ENCODE measurements at places on chromosomes 4 and X.

DNA sequence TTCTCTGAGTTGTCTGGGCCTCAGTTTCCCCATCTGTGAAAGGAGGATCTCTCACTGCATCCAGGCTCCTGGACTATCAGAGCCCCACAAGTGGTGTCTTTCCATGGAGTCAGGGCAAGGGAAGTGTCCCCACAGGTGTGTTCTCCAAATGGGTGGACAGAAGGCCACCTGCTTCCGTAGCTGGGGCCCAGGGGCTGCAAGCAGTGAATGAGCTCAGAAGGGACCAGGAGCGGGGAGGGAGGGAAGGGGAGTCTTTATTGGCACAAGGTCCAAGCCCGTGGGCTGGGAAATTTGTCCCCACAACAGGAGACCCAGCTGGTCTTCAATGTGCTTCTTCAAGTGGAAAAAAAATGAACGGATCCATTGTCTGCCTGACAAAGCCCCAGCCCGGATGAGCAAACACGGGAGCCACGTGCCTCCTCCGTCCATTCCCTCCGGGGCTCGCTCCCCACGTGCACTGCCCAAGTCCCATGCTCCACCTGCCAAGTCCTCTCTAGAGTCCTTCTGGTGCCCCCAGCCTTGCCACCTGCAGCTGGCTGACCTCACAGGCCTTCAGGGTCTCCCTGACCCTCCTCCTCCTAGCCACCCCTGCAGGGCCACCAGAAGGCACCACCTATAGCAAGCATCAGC lies 72.0 kb downstream of the JAKMIP1 start:
- DNase-seq, result no peak

DNA sequence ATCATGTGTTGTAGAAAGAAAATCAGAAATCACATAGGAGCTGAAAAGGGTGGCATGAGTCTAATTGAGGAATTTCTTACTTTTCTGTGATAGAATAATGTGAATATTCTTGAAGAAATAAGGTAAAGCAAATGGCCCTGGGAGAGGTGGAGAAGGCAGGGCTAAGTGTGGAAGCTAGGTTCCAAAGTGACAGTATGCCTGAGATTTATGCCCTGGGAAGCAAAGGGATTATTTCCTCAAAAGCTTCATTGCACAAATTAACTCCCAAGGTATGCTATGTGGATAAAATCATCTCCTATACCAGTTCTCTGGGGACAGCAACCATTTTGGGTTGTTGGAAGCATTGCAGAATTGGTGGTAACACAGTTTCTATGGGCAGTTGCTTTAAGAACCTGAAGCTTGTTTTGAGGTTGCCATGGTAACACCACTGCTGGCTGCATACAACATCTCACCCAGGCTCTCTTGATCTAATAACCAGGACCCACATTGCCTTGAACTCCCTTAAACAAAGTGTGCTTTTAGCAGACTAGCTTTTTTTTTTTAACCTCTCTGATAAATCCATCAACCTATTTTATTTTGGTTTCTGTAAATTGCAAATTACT lies 21.0 kb downstream of the MAOA start:
- no peak for DNase-seq

DNA sequence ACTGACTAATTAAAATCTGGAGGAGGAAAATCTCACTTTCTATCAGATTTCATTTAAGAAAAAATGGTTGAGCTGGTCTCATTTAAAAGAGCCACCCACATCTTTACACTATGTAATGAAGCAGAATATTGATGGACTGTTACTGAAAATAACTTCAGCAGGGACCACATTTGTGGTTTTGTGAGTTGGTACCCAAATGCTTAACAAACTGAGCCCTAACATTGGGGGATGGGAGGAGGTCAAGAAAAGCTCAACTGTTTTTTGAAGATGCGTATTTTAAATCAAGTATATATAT lies 30.1 kb downstream of the HOPX start:
- DNase-seq, result no peak

- no peak for DNase-seq
Measured at GRCh38 chr4:157300701-157301100, 80.2 kb downstream of the GRIA2 start.

- DNase-seq, result no peak
Measured at GRCh38 chr4:109195646-109196045, 106.8 kb downstream of the COL25A1 start.

DNA sequence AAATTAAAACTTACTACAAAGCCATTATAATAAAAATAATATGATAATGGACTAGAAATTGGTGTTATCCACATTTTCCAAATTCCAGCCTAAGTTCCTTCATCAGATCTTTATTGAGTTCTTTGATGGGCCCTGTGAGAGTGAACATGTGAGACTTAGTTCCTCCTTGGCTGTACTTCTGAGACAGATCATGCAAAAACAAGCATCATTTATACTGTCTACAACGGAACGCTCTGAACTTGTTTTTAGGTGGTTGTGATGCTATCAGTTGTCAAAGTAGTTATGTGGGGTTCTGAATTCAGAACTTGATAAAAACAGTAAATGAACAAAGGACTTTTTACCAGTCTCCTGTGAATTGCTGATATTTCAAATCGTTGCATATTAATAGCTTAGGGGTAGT lies 48.9 kb downstream of the JADE3 start:
- DNase-seq, result no peak

- no peak for DNase-seq
Measured at GRCh38 chr4:69910016-69910782, 20.7 kb upstream of the CSN1S1 start.

- no peak for DNase-seq
Measured at GRCh38 chr4:176508780-176509331, 189.1 kb downstream of the SPCS3 start.

DNA sequence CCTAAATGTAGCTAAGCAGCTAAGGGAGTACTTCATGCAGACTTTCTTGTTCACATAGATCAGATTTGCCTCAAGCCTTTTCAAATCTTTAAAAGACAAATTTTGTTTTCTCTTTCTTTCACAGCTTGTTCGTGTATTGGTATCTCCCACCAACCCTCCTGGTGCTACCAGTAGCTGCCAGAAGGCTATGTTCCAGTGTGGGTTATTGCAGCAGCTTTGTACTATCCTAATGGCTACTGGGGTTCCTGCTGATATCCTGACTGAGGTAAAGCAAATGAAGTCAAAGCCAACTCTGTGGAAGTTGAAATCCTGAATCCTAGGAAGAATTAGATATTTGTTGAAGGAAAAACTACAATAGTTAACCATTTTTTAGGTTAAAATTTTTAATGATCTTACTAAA lies 62.6 kb downstream of the USO1 start:
- no peak for DNase-seq

GRCh38 chrX:12954376-12954775 lies 20.5 kb upstream of the TMSB4X start:
- no peak for DNase-seq

GRCh38 chrX:952816-953215 lies 259.6 kb downstream of the CRLF2 start:
- DNase-seq, result no peak

GRCh38 chr4:142598132-142598531 lies 248.0 kb downstream of the INPP4B start:
- DNase-seq, result no peak

DNA sequence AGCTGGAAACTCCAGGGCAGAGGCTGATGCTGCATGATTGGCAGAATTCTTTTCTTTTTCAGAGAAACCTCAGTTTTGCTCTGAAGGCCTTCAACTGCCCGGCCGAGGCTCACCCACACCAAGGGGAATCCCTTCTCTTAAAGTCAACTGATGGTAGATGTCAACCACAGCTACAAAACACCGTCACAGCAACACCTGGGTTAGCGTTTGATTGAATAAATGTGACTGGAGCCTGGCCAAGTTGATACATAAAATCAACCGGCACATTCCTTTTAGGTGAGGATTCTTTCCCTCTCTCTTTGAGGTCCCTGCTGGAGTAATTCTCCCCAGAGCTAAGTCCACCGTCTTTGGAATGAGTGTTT lies 15.2 kb upstream of the KIAA0232 start:
- no peak for DNase-seq

GRCh38 chr4:98937986-98938720 lies 9.2 kb upstream of the EIF4E start:
- DNase-seq, result no peak

DNA sequence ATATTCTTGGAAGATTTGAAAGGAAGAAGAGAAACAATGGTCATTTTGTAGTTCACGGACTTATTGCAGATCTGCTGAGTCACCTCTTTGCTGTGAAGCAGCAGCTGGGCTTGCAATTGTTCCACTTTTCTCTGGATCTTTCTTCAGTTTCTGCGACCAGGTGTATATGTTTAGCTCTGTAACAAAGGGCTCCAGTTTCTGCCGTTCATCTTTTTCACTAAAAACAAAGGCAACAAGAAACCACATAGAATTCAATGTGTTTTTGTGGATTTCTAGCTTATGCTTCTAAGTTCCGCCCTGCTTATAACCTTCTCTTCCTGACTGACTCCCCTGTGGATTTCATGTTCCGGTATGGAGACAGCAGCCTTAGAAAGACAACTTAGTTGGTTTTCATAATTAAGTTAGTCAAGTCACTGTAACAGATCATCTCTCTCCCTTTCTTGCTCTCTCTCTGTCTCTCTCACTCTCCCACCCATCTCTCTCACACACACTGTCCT lies 121.6 kb upstream of the EPHA5 start:
- DNase-seq, result no peak

DNA sequence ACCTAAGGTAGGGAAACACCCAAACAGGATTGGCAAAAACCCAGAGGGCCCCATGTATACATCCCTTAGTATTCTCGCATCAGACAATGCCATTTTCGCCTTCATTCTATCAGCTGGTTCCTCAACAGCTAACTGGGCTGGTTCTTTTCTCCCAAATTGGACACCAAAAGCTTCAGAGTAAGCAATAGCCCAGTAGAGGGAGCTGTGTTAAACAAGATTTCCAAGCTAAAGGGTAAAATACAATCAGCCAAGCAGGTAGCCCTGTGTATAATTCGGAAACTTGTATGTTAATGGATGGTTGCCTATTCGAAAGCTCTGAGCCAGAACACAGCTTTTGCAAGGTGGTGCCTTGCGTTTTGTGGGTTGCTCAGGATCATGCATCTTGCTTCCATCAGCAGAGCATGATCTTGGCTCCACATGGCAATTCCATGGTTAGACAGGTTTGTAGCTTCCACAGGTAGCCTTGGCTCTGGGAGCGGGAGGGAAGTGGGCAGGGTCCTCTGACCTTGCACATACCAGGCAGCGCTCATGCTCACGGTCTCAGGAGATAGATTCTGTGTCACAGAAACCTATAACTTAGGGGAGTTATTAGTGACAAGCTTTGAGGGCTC lies 115.2 kb upstream of the LNX1 start:
- no peak for DNase-seq

DNA sequence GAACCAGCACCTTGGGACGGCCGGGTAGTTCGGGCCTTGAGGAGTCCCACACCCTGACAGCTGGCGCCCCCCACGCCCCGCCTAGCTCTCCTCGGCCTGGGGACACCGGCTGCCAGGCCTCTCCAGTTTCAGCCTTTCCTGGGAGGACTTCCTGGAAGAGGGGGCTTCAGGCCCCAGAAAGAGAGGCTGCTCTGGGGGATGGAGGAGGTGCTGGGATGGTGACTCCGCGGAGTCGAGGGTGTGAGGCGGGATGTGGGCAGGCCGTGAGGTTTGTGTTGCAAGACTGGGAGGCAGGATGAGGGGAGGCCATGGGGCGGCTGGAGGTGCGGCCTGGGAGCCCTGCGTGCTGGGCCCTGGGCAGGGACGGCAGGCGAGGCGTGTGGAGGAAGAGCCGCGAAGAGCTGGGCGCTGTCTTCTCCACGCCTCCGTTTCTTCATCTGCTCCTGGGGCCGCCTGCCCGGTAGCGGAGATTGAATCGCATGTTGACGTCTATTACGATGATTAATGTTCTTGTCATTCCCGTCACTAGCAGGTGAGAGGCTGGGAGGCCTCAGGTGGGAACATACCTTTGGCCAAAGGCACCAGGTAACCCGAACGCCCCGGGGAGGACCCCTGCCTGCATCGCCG lies 918 bp upstream of the FGFRL1 start:
- no peak for DNase-seq

DNA sequence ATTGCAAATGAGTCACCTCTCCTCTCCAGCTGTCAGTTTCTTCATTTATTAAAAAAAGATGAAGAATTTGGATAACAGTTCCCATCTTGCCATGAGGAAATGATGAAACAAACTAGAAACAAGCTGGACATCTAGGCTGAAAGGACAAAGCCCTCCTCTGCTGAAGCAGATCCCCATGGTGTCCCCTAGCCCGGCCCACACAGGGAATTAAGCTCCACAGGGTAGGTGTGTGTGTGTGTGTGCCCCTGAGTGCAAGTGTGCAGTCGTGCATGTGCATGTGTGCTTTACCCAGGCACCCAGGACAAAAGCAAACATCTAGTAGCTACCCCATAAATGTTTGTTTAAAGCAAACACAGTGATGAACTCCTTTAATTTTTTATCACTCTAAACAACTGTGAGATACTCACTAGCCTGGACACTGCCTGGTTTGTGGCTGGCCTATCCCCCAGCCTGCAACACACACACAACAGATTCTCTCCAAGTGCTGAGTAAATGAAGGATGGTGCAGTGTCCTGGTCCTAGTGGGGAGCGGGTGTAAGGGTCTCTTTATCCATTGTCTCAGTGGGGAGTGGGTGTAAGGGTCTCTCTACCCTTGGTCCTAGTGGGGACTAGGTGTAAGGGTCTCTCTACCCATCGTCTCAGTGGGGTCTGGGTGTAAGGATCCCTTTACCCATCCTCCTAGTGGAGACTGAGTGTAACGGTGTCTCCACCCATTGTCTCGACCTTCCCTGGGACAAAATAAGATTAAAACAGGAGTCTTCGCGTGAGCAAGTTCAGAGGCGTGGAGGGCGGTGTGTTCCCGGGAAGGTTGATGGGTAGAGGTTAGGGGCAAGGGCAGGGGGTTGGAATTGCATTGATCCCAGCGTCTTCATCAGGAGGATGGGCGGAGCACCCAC lies 688 bp upstream of the EVC start:
- no peak for DNase-seq

DNA sequence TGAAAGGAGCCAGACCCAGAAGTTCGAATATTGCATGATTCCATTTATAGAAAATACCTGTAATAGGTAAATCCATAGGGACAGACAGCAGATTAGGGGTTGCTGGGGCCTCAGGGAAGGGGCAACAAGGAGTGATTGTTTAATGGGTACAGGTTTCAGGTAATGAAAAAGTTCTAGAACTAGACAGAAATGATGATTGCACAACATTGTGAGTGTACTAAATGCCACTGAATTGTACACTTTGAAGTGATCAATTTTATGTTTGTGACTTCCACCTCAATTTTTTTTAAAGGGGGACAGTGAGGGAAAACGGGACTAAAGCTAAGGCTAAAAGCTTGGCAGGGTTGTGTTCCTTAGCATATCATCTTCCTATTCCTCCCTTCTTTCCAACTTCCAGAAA lies 23.5 kb downstream of the ZBTB33 start:
- DNase-seq, result no peak

DNA sequence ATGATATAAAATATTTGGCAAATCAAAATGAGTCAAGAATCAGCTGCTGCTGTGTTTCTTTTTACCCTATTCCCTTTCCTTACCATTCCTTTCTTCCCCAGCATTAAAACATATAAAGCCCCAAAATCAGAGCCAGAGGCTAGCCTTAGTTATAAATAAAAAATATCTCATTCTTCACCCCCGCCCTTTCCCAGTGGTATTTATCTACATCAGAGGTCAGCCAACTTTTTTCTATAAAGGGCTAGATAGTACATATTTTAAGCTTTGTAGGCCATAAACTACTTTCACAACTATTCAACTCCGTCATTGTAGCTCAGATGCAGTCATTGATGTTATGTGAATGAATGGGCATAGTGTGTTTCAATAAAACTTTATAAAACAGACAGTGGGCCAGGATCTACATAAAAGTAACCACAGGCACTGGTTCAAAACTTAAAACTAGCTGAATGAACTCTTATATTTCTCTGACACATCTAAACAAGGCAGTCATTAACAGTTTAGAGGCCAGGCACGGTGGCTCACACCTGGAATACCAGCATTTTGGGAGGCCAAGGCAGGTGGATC lies 30.5 kb upstream of the TCEANC start:
- DNase-seq, result no peak

All from HS-27A (cell line).